ENCODE measurements at places on chromosomes 3 and 15.

DNA sequence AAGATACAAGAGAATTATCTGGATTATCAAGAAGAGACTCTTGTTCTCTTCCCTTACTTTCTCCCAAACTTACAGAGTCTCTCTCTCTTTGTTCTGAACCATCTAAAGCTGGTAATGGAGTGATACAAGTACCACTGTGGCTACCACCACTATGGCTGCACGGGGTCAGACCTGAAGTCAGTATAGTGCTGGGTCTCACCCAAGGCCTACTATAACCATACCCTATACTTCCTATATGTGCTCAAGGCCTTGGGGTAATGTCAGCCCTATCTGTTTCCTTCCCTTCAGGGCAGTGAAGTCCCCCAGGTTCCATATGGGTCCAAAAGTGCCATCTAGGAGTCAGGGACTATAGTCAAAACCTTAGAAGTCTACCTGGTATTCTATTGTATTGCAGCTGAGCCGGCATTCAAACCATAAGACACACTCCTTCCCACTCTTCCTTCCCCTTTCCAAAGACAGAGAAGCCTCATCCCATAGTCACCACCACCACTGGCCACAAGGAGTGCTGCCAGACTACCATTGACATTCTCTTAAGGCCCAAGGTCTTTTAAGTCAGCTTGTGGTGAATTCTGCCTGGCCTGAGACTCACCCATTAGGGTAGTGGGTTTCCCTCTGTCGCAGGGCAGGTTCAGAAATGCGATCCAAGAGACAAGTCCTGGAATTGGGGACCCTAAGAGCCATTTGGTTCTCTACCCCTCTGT lies 615.0 kb upstream of the NECTIN3 start:
- DNase-seq, result no peak

DNA sequence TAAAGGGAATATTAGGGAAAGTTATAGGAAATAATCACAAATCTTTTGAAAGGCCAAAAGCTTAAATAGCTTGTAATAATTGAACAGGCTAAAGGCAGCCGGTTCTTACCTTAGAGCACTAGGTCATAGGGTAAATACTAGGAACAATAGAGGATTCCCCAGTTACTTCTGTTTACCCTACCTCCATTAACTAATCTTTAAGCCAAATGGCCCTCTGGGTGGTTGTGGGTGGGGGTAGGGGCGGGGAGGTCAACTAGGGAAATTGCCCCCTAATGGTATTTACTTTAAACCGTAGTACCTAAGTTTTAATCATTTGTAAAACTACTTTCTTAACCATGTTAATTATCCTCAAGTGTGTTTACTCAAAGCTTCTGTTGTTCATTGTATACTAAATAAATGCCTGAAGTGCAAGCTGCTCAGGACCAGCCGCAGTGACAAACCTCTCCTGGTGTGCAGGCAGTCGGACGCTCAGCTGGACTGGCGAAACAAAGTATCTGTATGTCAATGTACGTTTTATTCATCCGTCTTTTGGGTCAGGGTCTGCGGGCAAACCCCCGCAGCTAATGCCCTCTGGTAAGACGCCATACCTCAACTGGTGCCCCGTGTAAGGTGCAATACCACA lies 18.9 kb downstream of the MAGEL2 start:
- DNase-seq, result no peak

DNA sequence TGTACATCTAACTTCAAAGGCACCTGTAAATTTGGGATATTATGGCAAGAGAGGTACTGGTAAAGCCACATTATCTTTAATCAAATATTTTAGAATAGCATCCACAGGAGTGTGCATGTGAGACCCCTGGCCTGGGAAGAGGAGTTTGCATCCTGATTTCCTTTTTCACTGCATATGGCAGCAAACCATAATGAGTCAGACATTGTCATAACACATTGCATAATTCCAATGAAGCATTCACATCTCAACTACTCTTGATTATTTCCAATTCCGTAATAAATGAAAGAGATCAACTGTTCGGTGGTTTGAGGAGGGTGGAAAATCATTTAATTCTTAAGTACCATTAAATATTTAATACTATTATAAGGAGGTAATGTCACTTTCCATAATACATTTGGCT lies 215.0 kb downstream of the MECOM start:
- DNase-seq, result no peak

DNA sequence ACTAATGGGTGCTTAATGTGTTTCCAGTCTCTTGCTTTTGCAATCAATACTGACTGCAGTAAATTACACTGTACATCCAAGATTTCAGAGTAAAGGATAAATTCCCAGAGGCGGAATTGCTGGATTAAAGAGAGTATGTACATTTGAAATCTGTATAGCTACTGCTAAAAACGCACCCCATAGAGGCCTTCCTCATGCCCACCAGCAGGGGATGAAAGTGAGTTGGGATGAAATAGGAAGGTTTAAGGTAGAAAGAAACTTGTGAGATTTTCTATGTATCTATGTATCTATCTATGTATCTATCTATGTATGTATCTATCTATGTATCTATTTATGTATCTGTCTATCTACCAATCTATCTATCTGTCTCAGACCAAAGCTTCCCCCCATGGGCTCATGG lies 28.4 kb downstream of the TMEM44 start:
- no peak for DNase-seq

DNA sequence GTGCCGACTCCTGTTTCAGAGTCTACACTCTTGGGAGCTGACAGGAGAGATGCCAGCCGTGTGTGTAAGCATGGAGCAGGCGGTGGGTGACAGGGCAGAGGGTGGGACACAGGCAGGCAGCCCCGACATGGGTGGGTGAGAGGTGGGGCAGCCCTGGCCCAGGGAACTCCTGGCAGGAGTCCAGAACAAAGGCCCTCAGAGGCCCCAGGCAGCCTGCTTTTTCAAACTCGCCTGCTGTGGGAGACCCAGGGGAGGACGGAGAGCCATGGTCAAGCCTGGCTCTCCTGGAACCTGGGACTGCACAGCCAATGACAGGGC lies 29.3 kb upstream of the SLC41A3 start:
- no peak for DNase-seq

GRCh38 chr3:133570937-133571320 lies 2.6 kb upstream of the CDV3 start:
- no peak for DNase-seq

DNA sequence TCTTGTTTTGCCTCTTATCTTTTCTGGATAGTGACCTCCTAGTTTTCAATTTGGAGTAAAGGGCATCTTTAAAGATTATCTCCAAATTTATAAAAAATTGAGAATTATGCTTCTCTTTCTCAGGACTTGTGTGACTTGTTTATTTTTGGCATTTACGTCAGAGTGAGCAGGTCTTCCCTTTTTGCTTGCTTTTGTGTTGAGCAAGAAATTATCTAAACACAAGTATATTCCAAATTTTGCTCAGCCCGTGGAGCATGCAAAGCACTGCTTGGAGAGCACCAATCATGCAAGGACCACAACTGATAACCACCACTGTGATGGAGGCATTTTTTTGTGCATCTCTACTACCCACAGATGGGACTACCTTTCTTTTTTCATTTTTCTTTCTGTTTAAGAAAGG lies 7.1 kb downstream of the SLC25A26 start:
- DNase-seq, result no peak

DNA sequence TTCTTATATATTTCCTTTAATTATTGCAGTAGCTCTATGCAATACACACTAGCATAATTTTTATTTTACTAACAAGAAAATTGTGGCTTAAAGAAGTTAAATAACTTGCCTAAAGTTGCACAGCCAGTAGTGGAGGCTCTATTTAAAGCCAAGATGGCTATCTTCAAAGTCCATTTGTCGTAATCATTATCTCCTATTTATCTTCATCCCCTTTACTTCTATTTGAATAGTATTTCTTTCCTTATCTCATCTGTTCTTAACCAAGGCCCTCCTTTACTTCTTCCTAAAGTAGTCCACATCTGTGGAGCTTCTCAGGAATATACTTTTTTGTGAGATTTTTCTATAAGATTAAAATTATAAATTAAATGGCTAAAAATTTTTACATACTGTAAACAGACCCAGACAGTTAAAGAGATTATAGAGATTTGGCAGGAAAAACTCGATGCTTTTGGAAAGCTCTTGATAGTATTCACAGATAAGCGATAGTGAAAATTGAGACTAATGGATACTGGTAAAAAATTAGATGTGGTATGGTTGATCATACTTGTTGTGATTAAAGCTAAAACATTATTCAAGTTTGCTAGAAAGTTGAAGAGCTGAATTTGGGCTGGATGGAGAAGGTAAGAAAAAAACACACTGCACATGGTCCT lies 129.2 kb downstream of the ZNF609 start:
- DNase-seq, result no peak

- DNase-seq, result no peak
These were observed 4.4 kb downstream of the NAA50 start for GRCh38 chr3:113741620-113742019.

DNA sequence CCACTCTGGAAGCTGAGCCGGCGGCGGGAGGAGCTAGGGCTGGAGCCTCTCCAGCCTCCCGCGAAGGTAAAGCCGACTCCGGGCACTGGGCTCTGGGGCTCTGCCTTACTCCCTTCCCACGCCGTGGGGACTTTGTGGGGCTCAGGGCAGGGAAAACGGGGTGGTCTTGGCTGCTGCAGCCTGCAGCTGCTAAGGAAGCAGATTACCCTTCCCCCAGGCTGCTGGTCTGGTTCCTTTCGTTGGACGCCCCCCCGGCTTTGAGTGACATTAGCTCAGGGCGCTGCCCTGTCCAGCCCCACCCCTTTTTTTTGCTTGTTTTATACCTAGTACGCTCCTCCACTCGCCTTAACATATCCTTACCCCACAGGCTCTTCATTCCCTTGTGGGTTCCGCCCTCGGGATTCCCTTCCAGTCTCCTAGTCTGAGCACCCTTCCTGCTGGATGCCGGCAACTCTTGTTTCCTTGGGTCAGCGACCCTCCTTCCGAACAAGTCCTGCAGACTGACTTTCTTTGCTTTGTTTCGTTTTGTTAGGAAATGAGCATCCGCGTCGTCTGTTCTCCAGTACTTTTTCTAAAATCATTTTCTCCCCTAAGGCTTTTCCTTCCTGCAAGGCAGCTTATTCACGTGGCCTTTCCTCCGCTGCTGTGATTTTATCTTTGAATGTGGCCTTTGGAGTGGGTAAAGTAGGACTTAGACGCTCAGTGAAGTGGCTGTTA lies 551 bp downstream of the DNAJC13 start:
- DNase-seq, result peak; percentile 62

- no peak for DNase-seq
These were observed 55.2 kb downstream of the MCTP2 start for GRCh38 chr15:94286583-94286982.

DNA sequence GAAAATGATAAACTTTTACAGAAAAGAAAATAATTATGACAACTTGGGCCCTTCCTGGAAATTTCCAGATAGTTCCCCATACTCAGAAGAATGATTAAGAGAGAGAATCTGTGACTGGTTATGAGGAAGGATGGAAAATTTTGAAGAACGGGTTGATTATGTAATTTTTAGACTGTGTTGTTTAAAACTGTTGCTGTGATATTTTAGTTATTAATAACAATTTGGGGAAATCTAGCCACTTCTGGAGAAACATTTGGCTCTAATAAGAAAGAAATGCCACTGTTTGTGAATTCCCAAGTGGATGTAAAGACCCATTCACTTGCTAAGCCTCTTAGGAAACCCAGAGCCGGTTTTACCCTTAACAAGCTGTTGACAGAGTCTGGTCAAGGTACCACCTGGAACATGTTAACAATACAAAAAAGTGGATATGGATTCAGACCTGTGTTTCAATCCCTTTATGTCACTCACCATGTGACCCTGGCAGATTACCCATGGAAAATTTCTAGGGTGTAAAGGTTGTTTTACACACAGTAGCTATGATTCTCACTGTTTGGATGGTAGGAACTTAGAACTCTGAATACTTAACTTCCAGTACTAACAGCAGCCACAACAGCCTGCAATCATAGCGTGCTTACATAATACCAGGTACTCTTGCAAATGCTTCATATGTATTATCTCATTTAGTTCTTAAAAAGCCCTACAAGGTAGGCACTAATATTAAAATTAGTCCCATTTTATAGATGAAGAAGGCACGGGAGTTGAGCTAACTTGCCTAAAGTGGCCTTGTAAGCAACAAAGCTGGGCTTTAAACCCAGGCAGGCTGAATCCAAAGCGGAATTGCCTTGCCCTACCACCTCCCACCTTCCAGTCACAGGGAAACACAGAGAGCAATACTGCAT lies 32.0 kb downstream of the ZBTB38 start:
- peak; percentile 57 for DNase-seq

- DNase-seq, result no peak
These were observed 121.3 kb downstream of the MYLK start for GRCh38 chr3:123762805-123763204.
